Activated naive CD4-positive, alpha-beta T cell treated with anti-CD3 and anti-CD28 coated beads for 36 hours (primary cell): ENCODE measurements at places on chromosomes 12 and 14. TPM values are rescaled to one million over a fixed set of nuclear protein-coding genes. Genes with fewer than 3 reads are reported as not detected.

The TAS2R19 gene
- 0.77 TPM for total RNA-seq

The FAM186B gene
- not detected for total RNA-seq

The INHBE gene
- 1.0 TPM for total RNA-seq

The B3GNT4 gene
- total RNA-seq: 0.67 TPM

The CLEC14A gene
- total RNA-seq: not detected

The KRT6B gene
- not detected for total RNA-seq
